ENCODE measurements at places on chromosomes 5 and 9.

GRCh38 chr9:128024761-128025308 lies 42.3 kb downstream of the NAIF1 start:
- DNase-seq, result no peak

- no peak for DNase-seq
Measured at GRCh38 chr5:62494772-62495171, 82.2 kb downstream of the IPO11 start.

- no peak for DNase-seq
Measured at GRCh38 chr5:145855763-145856267, 17.0 kb downstream of the GRXCR2 start.

GRCh38 chr5:124199893-124200292 lies 546.5 kb downstream of the ZNF608 start:
- DNase-seq, result no peak

DNA sequence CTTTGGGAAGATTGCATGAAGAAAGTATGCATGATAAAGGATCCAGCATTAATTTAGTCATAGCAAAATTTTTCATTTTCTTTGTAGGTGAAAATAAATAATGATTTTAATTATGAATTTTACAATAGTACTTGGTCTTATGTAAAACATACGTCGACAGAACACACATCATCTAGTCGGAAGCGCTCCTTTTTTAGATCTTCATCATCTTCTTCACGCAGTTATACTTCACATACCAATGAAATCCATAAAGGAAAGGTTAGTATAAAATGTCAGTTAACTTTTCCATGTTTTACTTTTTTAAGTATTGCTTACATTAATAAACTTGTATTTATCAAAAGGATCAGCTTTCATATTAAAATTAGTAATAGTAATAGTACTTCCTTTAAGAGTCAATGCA lies 35.8 kb downstream of the C7 start:
- DNase-seq, result no peak

DNA sequence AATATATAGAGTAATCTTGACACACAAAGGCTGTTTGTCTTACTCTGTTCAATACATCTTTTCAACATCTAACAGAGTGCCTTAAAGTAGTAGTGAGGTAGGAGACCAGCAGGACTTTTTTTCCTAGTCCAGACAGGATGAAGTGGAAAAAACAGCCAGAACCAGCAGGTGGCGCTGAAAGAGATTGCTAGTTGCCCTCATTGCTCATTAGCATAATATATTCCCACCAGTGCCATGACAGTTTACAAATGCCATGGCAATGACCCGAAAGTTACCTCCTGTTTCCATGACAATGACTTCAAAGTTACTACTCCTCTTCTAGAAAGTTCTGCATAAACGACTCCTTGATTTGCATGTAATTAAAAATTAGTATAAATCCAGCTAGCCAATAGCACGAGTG lies 387.4 kb downstream of the ACTL7B start:
- peak; percentile 40 for DNase-seq

DNA sequence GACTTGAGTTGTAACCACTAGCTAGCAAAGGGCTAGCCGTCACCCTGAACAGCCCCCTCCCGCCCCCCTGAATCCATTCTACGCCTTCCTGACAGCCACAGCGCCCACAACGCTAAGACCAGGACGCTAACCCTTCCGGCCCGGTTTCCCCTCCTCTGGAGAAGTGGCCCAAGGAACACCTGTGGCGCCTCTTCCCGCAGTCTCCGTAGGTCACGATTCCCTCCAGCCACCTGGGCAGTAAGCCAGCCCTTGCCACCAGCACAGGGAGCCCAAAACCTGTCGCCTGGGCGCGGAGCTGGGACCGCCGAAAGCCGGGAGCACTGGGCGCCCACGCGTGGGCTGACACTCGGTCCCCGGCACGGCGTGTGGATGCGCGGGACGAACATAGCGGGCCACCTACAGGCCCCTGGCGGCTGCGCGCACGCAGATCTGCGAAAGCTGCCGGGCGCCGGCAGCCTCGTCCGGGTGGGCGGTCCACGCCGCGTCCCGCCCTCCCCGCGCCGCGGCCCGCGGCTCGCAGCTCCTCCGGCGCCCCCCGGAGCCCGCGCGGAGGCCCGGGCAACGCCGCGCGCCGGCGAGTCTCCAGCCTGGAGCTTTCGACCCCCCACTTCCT lies 596 bp downstream of the IRF1 start:
- no peak for DNase-seq

GRCh38 chr5:89596821-89597220 lies 713.8 kb upstream of the MEF2C start:
- DNase-seq, result no peak

Measured in NT2/D1 (cell line).